Tibial artery (tissue), 4 donors: ENCODE measurements at places on chromosomes 3 and 15.

DNA sequence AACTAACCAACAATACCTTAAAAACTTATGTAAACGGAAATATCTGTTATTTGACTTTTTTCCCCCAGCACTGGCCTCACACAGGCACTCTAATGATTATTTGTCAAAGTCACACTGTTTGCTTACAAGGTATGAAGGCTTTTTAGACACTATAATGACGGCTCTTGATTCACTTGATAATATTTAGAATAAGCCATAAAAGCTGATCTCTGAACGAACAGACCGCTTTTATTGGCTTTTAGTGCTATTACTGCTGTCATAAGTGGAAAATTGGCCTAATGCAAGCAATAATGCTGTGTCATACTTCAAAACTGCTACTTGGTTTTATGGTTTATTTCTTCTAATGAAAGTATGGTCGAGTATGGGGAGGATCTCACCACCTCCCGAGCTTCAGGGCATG lies 35.1 kb downstream of the MDFIC2 start:
- H3K27ac ChIP-seq, result no peak overlapping the region
- DNase-seq, result no peak
- no peak overlapping the region for H3K4me3 ChIP-seq
- no peaks in the 10 kb centered on the region for H3K36me3 ChIP-seq
- no peaks in the 10 kb centered on the region for H3K27me3 ChIP-seq
- peaks cover 8% of the 10 kb centered on the region for H3K4me1 ChIP-seq

DNA sequence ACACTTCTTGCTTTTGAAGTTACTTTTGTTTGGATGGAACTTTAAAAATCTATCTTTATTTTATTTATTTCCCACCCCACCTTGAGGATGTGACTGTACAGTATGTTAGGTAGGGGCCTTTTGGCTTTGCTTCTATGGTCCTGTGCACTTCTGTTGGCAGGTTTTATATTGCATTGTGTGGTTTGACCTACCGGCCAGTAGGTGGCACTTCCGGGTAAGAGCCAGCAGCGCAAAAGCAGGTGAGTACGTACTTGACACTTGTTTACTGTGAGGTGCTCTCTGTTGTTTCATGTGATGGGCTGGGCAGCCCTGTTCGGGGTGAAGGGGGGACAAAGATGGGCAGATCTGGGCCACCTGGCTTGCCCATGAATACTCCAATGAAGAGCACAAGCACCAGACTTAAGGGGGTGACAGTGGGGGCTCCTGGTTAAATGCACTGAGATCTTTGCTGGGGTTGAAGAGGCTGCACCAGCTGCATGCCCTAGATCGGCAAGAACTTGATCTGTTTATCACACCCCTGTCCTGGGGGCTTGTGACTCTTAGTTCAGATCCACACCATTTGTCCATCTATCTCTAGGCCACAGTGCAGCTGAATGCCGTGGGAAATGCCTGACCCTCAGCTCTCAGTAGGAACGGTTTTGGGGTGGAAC lies 131.6 kb downstream of the NLGN1 start:
- no peaks in the 10 kb centered on the region for H3K27me3 ChIP-seq
- peaks cover 3% of the 10 kb centered on the region for H3K36me3 ChIP-seq
- H3K4me3 ChIP-seq, result no peak overlapping the region

- H3K36me3 ChIP-seq, result no peaks in the 10 kb centered on the region
- H3K27ac ChIP-seq, result no peak overlapping the region
- no peaks in the 10 kb centered on the region for H3K4me1 ChIP-seq
- no peak for DNase-seq
- H3K4me3 ChIP-seq, result no peak overlapping the region
Observed at GRCh38 chr15:65409036-65409631, 13.6 kb downstream of the IGDCC4 start.

DNA sequence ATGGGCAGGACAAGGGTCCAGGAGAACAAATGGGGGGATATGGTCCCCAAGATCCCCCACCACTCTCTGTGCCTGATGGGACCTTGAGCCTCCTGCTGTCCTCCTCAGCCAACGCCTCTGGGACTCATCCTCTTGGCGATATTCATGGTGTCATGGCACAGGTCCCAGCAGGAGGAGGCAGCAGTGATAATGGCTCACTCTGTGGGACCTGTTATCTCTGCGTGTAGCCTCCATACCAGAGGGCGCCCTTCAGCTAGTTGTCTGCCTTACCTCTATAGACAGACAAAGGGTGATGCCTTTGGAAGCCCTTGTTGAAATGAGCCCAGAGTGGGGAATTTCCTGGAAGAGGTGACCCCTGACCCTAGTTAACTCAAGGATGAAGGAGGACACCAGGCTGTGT lies 7.4 kb downstream of the ZBTB47 start:
- no peaks in the 10 kb centered on the region for H3K4me1 ChIP-seq
- no peaks in the 10 kb centered on the region for H3K27me3 ChIP-seq
- H3K4me3 ChIP-seq, result no peak overlapping the region
- H3K27ac ChIP-seq, result peak overlapping the region; percentile 99
- H3K36me3 ChIP-seq, result peaks cover 72% of the 10 kb centered on the region
- no peak for DNase-seq

DNA sequence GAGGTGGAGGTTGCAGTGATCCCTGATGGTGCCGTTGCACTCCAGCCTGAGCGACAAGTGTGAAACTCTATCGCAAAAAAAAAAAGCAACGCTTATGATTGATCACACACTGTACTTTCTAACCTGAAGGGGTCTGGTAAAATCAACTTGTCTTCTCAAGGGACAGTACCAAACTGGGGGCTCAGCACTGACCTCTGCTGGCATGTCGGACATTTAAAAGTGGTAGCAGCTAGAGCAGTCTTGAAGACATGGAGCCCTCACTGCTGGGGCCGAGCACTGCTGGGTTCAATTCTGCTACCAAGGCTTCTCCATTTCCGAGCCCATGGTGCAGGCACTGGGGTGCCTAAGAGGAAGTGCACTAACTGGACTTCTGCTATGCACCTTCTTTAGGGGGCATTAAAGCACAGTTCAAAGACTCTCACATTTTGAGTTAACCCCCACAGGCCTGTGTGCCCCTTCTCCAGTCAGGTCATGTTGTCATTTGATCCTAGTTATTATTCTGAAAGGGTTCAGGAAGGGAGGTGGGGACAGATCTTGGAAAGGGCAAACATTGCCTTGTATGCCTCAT lies 26.4 kb upstream of the LAMP3 start:
- H3K27me3 ChIP-seq, result no peaks in the 10 kb centered on the region
- no peaks in the 10 kb centered on the region for H3K4me1 ChIP-seq
- no peak for DNase-seq
- H3K27ac ChIP-seq, result no peak overlapping the region
- no peaks in the 10 kb centered on the region for H3K36me3 ChIP-seq
- H3K4me3 ChIP-seq, result no peak overlapping the region

DNA sequence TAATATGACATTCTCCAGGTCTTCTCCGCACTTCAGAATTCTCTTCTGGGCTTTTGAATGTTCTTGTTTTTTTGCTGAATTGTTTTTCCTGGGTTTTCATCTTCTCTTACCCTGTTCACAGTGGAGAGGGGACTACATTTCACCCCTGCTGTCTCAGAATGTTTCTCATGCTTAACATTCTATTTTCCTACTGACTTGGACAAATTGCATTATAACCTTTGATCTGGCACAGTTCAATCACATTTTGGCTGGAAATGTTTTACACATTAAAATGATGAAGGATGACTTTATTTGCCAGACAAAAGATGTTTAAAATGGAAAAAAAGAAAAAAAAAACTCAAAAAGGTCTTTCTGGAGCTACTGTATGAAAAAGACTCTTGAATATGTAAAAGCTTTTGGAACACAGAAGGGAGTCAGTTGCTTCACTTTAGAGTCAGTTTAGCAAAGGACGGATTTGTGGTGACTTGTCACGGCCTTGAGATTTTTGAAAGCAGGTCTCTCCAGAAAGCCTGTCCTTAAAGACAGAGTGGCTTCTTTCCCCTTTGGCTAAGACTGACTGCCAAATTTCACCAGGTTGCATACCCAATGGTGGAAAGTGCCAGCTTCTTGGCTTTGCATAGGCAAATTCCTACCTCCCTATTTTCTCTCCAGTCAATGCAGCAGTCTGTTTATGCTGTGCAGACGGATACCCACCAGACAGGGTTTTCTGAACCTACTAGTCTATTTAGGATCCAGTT lies 401.0 kb upstream of the TBL1XR1 start:
- peak overlapping the region; percentile 47 for H3K27ac ChIP-seq
- no peaks in the 10 kb centered on the region for H3K36me3 ChIP-seq
- DNase-seq, result no peak
- H3K27me3 ChIP-seq, result no peaks in the 10 kb centered on the region

DNA sequence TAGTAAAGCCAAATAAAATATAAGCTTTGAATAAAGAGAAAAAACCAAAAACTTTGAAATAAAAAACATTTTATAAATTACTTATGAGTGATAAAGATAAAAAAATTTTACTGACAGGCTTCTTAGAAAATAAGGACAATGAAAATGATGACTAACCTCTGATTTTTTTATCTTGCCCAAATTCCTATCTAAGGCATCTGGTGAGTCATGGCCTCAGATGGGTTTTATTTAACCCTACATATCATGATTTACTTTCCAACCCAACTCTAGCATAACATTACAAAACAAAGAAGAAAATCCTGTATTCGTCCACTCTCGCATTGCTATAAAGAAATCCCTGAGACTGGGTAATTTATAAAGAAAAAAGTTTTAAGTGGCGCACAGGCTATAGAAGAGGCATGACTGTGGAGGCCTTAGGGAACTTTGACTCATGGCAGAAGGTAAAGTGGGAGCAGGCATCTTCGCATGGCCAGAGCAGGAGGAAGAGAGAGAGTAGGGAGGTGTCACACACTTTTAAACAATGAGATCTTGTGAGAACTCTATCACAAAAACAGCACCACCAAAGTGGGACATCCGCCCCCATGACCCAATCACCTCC lies 152.1 kb downstream of the NEK10 start:
- H3K4me1 ChIP-seq, result no peaks in the 10 kb centered on the region
- H3K36me3 ChIP-seq, result no peaks in the 10 kb centered on the region
- DNase-seq, result no peak
- no peak overlapping the region for H3K4me3 ChIP-seq

DNA sequence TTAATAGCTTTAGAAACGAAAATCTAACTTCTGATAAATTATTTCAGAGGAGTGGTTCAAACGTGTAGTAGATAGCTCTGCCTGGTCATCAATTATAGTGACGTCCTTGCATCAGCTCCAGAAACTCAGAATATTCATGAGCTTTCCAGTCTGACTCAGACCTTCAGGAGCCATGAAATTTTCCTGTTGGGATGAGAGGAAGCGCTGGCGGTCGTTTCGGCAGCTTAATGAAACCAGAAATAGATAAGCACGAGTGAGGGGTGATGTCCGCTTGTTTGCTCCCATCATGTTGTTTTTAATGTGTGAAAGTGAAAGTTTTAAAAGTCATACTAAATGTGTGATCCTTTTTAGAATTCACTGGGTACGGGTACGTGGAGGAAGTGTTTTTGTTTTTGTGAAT lies 141.1 kb downstream of the PGPEP1L start:
- no peaks in the 10 kb centered on the region for H3K36me3 ChIP-seq
- peaks cover 22% of the 10 kb centered on the region for H3K4me1 ChIP-seq
- peak overlapping the region; percentile 57 for H3K4me3 ChIP-seq
- H3K27me3 ChIP-seq, result no peaks in the 10 kb centered on the region

DNA sequence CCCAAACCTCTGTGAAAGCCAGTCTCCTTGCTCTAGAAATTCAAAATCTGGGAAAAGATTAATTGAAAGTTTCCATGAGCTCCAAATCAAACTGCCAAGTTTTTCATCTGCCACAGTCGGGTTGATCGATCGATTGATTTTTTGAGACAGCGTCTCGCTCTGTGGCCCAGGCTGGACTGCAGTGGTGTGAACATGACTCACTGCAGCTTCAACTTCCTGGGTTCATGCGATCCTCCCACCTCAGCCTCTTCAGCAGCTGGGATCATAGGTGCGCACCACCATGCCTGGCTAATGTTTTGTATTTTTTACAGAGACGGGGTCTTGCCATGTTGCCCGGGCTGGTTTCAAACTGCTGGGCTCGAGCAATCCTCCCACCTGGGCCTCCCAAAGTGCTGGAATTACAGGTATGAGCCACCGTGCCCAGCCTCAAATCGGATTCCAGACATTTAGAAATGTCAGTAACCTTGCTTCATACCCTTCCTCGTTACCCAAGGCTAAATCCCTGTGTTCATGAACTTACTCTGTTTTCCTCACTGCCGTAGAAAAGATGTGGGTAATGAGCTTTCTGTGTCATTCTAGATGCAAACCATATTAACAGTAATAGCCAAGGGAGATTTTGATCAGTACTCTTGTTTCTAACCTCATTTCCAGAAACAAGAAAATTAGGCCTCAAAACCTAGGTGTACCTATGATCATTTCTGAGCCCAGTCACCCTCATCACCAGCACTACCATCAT lies 105.9 kb upstream of the AKAP13 start:
- no peaks in the 10 kb centered on the region for H3K4me1 ChIP-seq
- H3K27ac ChIP-seq, result no peak overlapping the region
- H3K27me3 ChIP-seq, result no peaks in the 10 kb centered on the region
- H3K4me3 ChIP-seq, result no peak overlapping the region
- no peak for DNase-seq
- H3K36me3 ChIP-seq, result no peaks in the 10 kb centered on the region

DNA sequence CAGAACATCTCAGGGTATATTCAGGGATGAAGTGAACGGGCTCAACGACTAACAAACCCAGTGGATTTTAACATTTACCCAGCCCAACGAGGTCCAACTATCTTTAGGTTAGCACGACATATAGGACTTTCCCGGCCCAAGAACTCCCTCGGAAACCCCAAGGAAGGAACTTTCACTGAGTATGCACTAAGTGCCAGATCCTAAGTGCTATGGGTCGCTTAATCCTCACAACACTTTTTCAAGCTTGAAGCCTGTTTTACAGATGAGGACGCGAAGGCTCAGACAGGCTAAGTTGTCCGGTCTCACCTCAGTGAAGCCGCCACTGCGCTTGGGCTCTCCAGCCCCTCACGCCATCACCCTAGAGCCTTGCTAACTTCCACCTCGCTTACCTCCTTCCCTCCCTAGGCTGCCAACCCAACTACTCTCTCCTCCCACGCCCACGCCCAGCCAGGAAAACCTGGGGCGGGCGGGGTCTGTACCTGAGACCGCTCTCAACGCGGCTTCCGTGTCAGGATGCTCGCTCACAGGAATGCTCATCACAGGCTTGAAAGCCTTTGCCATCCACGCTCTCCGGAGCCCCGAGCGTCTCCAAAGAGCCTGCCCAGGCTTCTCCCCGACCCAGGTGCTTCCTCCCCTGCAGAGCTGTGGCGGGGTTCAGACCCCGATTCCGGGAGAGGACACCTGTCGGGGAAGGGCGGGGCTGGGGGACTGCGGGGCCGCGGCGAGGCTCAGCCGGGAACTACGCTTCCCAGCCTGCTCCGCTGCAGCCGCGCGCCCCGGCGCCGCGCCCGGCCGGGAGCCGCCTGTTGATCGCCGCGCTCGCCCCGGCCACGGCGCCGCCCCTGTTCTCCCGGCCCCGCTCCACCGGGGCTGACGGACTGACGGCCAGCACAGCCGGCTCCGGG lies at the start of gene TMOD2:
Gene TMOD2 (plus strand): TSS at position 806 of the 905 bp plus-strand sequence. CDS start 14,845 bp downstream, outside the sequence.
- peak within 1 kb of the TSS; percentile 43 for H3K27ac ChIP-seq
- no peaks in the 10 kb centered on the region for H3K36me3 ChIP-seq
- H3K4me3 ChIP-seq, result peak within 1 kb of the TSS; percentile 71
- no peaks in the 10 kb centered on the region for H3K27me3 ChIP-seq

- no peaks in the 10 kb centered on the region for H3K4me1 ChIP-seq
- H3K27me3 ChIP-seq, result peaks cover 2% of the 10 kb centered on the region
- DNase-seq, result no peak
Observed at GRCh38 chr3:87206070-87206469, 21.0 kb upstream of the CHMP2B start.
